ENCODE measurements at places on chromosomes 6 and 20. TPM values are rescaled to one million over a fixed set of nuclear protein-coding genes. Genes with fewer than 3 reads are reported as not detected.

- peak overlapping the region; percentile 81 for H3K27ac ChIP-seq
- H3K4me3 ChIP-seq, result peak overlapping the region; percentile 41
- peaks cover 7% of the 10 kb centered on the region for H3K4me1 ChIP-seq
- no peaks in the 10 kb centered on the region for H3K27me3 ChIP-seq
These were observed 939 bp downstream of the DTNBP1 start for GRCh38 chr6:15661853-15662325.

GRCh38 chr6:81938014-81938856, 185.8 kb upstream of the TENT5A start:
- H3K36me3 ChIP-seq, result no peaks in the 10 kb centered on the region
- peak overlapping the region; percentile 2 for H3K4me3 ChIP-seq
- DNase-seq, result peak; percentile 85
- peaks cover 16% of the 10 kb centered on the region for H3K4me1 ChIP-seq
- H3K27me3 ChIP-seq, result no peaks in the 10 kb centered on the region

- no peaks in the 10 kb centered on the region for H3K36me3 ChIP-seq
- no peak for DNase-seq
- H3K27ac ChIP-seq, result no peak overlapping the region
- no peaks in the 10 kb centered on the region for H3K4me1 ChIP-seq
- no peak overlapping the region for H3K4me3 ChIP-seq
These were observed 81.7 kb upstream of the SHLD1 start for GRCh38 chr20:5668529-5668868.

The SLC16A10 gene
- polyA plus RNA-seq, result 19.9 TPM
